ENCODE measurements at places on chromosomes 4 and X.
A peak's percentile ranks its signal among the peaks of the same experiment; 100 is the strongest.

- no peaks in the 10 kb centered on the region for H3K27me3 ChIP-seq
- no peaks in the 10 kb centered on the region for H3K4me1 ChIP-seq
- no peak overlapping the region for H3K27ac ChIP-seq
- no peak for DNase-seq
- no peak overlapping the region for H3K4me3 ChIP-seq
These were observed 34.0 kb downstream of the QDPR start for GRCh38 chr4:17477774-17478472.

DNA sequence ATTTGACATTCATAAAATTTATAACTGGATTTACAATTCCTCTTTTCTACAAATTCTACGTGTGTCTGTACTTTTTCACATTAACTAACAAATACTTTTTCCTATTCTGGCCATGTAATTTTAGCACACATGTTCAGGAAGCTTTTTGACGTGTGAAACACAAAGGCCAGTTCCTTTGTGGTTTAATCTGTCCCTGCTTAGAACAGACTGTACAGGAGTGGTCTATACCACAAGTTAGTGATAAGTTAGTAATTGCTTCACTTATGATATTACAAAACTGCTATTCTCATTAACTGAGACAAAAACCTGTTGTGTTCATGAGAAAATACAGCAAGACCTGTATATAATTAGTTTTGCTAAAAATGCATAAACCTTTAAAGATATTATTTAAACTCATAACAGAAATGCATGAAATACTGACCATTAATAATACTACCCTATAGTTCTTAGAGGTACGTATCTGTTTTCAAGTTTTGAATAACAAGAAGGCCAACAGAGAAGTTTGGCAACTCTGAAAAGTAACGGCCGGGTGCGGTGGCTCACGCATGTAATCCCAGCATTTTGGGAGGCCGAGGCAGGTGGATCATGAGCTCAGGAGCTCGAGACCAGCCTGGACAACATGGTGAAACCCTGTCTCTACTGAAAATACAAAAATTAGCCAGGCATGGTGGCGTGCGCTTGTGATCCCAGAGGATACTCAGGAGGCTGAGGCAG is 13.7 kb upstream of the AREG start:
- no peaks in the 10 kb centered on the region for H3K27me3 ChIP-seq
- no peak overlapping the region for H3K27ac ChIP-seq
- H3K4me1 ChIP-seq, result no peaks in the 10 kb centered on the region
- no peaks in the 10 kb centered on the region for H3K36me3 ChIP-seq
- H3K4me3 ChIP-seq, result no peak overlapping the region

DNA sequence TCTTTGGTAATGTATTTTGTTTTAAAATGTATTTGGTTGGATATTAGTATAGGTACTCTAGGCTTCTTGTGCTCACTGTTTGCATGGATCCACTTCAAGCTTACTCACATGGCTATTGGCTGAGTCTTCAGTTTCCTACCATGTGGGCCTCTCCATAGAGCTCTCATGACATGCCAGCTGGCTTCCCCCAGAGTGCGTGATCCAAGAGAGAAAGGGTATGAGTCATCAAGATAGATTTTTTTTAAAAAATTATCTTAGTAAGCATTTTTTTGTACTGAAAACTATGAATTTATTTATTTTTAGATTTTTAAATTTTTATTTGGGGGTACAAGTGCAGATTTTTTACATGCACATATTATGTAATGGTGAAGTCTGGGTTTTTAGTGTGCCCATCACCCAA is 219.1 kb upstream of the AMOT start:
- H3K4me1 ChIP-seq, result no peaks in the 10 kb centered on the region
- H3K36me3 ChIP-seq, result no peaks in the 10 kb centered on the region
- no peak overlapping the region for H3K27ac ChIP-seq
- no peak for DNase-seq
- H3K27me3 ChIP-seq, result no peaks in the 10 kb centered on the region

GRCh38 chr4:184421533-184422155 is 52.7 kb downstream of the IRF2 start:
- no peak for DNase-seq
- no peak overlapping the region for H3K4me3 ChIP-seq
- no peaks in the 10 kb centered on the region for H3K4me1 ChIP-seq

DNA sequence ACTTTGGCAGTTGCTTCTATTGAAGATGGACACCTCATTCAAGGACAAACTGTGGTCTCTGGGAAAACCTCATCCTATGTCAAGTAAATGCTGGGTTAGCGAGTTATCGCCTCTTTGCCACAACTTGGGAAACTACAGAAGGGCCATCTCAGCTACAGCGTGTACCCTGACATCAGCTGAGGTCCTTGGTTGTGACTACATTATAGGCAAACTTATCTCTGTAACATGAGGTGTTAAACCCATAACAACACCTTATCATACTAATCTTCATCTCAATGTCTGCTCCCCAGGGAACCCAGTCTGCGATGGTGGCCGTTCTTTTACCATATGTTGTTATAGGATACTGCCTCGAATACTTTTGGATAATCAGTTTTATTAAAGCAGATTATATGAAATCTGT is 1862.7 kb downstream of the STIM2 start:
- no peak overlapping the region for H3K4me3 ChIP-seq
- H3K27me3 ChIP-seq, result no peaks in the 10 kb centered on the region
- H3K4me1 ChIP-seq, result no peaks in the 10 kb centered on the region
- no peak for DNase-seq

DNA sequence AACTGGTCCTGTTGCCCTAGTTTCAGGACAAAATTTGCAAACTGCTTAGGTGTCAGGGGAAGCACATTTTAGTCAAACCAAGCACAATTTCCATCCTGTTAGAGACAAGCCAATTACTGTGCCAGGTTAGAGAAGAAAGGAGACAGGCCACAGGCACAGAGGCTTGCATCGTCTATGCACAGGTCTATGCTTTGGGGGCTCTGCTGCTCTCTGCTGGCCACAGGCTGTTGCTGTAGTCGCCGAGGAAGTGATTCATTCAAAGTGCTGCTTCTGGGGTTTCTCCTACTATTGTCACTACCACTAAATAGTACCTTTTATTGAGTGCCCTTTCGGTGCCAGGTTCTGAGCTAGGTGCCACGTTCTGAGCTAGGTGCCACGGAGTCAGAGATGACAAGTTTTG is 45.5 kb downstream of the VGLL1 start:
- H3K27me3 ChIP-seq, result no peaks in the 10 kb centered on the region
- peak; percentile 33 for DNase-seq
- no peak overlapping the region for H3K27ac ChIP-seq
- H3K36me3 ChIP-seq, result no peaks in the 10 kb centered on the region
- no peaks in the 10 kb centered on the region for H3K4me1 ChIP-seq
- H3K4me3 ChIP-seq, result no peak overlapping the region

- H3K27ac ChIP-seq, result no peak overlapping the region
- no peak overlapping the region for H3K4me3 ChIP-seq
- peaks cover 3% of the 10 kb centered on the region for H3K36me3 ChIP-seq
- H3K27me3 ChIP-seq, result no peaks in the 10 kb centered on the region
These were observed 8.3 kb downstream of the TMEM33 start for GRCh38 chr4:41943506-41943905.

DNA sequence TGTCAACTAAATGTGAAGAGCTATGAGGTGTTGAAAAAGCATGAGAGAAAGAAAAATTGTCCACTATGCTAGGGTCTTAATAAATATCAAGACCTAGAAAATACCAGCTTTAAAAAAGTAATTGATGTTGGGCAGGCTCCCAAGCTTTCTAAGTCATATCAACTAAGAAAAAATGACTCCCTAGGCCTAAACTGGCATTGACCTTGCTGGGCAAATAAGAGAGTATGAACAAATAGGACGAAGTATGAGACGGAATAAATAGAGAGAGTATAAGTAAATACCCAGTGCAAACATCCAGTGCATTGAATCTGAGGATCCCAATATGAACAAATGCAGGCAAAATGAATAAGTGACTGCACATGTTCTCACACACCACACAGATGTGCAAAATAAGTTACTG is 3.2 kb downstream of the KDR start:
- no peak overlapping the region for H3K27ac ChIP-seq
- no peak overlapping the region for H3K4me3 ChIP-seq

- no peak overlapping the region for H3K27ac ChIP-seq
- no peak overlapping the region for H3K4me3 ChIP-seq
- no peak for DNase-seq
- no peaks in the 10 kb centered on the region for H3K27me3 ChIP-seq
- no peaks in the 10 kb centered on the region for H3K4me1 ChIP-seq
These were observed 25.4 kb upstream of the TNIP3 start for GRCh38 chr4:121189326-121190215.

- no peaks in the 10 kb centered on the region for H3K36me3 ChIP-seq
- H3K27me3 ChIP-seq, result no peaks in the 10 kb centered on the region
- no peak for DNase-seq
- H3K4me3 ChIP-seq, result no peak overlapping the region
- H3K4me1 ChIP-seq, result peaks cover 11% of the 10 kb centered on the region
These were observed 17.4 kb downstream of the IRAK1 start for GRCh38 chrX:154002215-154002719.

DNA sequence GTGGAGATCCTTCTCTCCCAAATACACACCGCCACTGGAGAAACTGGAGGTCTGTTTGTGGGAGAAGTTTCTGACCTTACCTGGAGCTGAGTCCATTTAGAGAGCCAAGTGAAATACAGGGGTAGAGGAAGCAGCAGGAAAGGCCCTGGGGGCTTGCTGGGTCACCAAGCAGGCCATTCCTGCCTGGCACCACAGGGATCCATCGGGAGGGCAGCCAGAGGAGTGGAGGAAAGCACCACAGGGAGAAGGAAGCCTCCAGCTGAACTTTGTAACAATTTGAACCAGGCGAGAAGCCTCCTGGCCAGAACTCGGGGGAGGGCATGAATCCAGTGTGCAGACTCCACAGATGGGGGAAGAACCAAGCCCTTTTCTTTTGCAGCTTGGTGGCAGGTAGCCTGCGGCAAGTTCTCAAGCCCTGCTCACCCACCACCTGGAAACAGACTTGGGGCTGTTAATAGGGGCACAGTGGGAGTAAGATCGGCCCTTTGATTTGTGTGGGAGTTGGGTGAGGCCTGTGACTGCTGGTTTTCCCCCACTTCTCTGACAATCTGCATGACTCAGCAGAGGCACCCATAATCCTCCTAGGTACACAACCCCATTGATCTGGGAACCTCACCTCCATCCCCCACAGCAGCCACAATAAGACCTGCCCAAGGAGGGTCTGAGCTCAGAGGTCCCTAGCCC is 94.6 kb downstream of the IRS4 start:
- DNase-seq, result no peak
- peaks cover 9% of the 10 kb centered on the region for H3K36me3 ChIP-seq
- H3K27ac ChIP-seq, result no peak overlapping the region

GRCh38 chrX:37802028-37802427 is 22.2 kb downstream of the CYBB start:
- DNase-seq, result peak; percentile 28
- no peak overlapping the region for H3K4me3 ChIP-seq
- H3K4me1 ChIP-seq, result no peaks in the 10 kb centered on the region
- no peaks in the 10 kb centered on the region for H3K36me3 ChIP-seq
- H3K27me3 ChIP-seq, result no peaks in the 10 kb centered on the region

DNA sequence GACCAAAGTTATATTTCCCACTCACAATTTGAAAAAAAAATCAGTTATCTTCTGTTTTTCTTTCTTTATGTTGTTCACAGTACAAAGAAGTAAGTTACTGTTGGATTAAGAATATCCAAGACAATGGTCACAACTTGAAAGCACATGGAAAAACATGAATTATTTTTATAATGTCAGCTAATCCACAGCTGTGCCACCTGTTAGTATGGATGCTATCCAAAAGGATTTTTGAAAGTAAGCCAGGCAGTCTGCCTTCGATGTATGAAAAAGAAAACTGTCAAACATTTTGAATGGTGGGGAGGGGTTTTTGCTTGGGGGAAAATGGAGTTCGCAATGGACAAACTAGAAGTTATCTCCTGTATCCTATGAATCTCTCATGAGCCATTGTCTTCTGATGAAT is 6.2 kb downstream of the GPM6A start:
- no peak overlapping the region for H3K4me3 ChIP-seq
- H3K4me1 ChIP-seq, result no peaks in the 10 kb centered on the region
- no peak overlapping the region for H3K27ac ChIP-seq
- H3K36me3 ChIP-seq, result no peaks in the 10 kb centered on the region
- no peak for DNase-seq
- H3K27me3 ChIP-seq, result no peaks in the 10 kb centered on the region

- no peak overlapping the region for H3K27ac ChIP-seq
- no peaks in the 10 kb centered on the region for H3K36me3 ChIP-seq
- no peak overlapping the region for H3K4me3 ChIP-seq
- DNase-seq, result no peak
- H3K4me1 ChIP-seq, result peaks cover 12% of the 10 kb centered on the region
- H3K27me3 ChIP-seq, result no peaks in the 10 kb centered on the region
These were observed 33.3 kb upstream of the PPARGC1A start for GRCh38 chr4:23923141-23923540.

DNA sequence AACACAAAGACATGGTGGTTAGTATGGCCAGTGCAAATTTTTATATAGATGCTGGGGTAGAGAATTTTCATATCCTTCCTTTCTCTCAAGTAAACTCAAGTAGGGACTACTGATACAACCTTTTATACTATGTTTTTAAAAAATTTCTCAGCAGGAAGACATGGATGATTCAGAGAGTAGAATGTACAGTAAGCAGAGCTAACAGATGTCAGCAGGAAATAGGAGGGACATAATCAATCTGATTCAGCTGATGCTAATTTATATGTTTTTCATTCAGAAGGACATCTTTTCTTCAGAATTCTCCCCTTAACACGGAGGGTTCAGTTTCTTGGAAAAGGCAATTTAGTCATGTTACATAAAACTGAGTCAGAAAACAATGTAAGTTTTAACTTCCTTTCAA is 95.4 kb downstream of the GRIA2 start:
- H3K27ac ChIP-seq, result no peak overlapping the region
- no peaks in the 10 kb centered on the region for H3K27me3 ChIP-seq
- DNase-seq, result no peak
- no peaks in the 10 kb centered on the region for H3K36me3 ChIP-seq
- no peak overlapping the region for H3K4me3 ChIP-seq
- H3K4me1 ChIP-seq, result no peaks in the 10 kb centered on the region

GRCh38 chr4:55509266-55509665 is 37.4 kb downstream of the CLOCK start:
- H3K27me3 ChIP-seq, result no peaks in the 10 kb centered on the region
- no peak overlapping the region for H3K4me3 ChIP-seq
- H3K4me1 ChIP-seq, result no peaks in the 10 kb centered on the region
- DNase-seq, result no peak
- peaks cover 4% of the 10 kb centered on the region for H3K36me3 ChIP-seq
- no peak overlapping the region for H3K27ac ChIP-seq

GRCh38 chr4:81506731-81507130 is 35.0 kb upstream of the RASGEF1B start:
- no peaks in the 10 kb centered on the region for H3K27me3 ChIP-seq
- no peaks in the 10 kb centered on the region for H3K4me1 ChIP-seq
- no peak for DNase-seq
- no peaks in the 10 kb centered on the region for H3K36me3 ChIP-seq
- no peak overlapping the region for H3K4me3 ChIP-seq
- H3K27ac ChIP-seq, result no peak overlapping the region

DNA sequence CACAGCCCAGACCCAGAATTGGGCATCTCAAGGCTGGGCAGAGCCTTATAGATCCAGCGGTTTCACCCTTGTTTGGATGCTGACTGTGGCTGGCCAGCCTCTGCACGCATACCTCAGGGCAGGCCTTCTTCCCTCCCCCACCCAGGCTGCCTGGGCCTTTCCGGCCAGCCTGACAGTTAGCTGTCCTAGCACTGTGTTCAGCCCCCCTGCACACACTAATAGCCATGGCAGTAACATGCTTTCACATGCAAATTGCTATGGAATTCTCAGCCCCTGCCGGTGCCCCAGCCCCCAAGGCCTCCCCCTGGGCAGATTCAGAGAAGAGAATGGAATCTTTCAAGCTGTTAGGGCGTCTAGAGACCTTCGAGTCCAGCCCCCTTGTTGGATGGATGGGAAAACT is 17.7 kb downstream of the EFNB1 start:
- no peak for DNase-seq
- no peak overlapping the region for H3K4me3 ChIP-seq
- no peaks in the 10 kb centered on the region for H3K4me1 ChIP-seq
- no peaks in the 10 kb centered on the region for H3K27me3 ChIP-seq
- peaks cover 2% of the 10 kb centered on the region for H3K36me3 ChIP-seq
- H3K27ac ChIP-seq, result no peak overlapping the region
